ENCODE measurements at places on chromosomes 4 and X.

GRCh38 chr4:184384056-184384809 is 90.1 kb downstream of the IRF2 start:
- peak; percentile 99 for DNase-seq

GRCh38 chr4:73011629-73011985 is 57.9 kb downstream of the COX18 start:
- no peak for DNase-seq

DNA sequence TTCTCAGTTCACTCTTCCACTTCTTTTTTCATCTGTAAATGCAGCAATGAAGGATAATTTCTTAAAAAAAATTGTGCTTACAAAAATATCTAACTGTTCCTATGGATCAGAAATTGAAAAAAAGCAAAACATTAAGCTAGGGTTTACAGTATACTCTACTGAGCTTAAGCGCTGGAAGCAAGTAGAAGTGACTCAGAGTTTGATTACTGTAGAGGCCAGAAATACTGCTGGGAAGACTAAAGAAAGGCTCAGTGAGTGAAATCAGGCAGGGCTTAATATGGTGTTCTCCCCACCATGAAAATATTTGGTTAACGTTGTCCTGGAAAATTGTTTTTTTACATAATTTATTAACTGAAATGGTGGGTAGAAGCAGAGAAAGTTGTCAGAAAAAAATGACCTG is 1061.8 kb upstream of the GRIA3 start:
- no peak for DNase-seq

DNA sequence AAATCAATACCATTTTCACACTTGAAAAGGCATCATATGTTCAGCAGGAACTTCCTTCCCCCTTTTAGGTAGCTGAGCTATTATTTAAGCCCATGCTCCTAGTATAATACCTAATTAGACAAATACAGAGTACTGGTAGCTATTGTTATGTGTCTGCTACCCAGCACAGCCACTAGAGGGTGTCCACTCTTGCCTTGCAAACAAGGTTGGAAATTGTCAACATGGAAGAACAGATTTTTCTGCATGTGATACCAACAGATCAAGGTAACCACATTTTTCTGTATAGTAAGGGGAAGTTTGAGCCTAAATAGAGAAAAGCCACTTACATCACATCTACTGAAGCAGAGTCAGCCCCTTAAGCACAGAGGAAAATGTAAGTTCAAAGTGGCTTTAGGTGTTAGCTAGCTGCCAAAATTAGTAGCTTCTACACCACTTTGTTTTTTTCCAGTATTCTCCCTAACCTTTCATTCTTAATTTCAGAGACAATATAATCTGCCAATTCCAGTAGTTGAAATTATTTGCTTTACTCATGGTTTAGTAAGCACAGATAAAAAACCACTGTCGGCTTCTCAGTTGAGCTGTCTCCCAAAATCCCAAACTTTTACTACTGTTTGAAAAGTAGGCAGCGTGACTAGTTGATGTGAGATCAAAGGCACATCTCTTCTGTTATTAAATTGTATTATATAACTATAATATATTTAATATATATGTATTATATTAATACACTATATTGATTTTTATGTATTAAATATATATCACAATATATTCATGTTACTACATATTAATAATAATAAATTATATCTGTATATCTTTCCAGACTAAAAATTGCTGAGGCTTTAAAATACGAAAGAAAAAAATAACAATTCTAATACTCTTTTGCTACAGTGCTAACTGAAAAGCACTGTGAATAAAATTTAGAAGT is 38.2 kb downstream of the EDNRA start:
- peak; percentile 87 for DNase-seq

- DNase-seq: no peak
These were observed 146.8 kb downstream of the USP46 start for GRCh38 chr4:52512291-52512690.

DNA sequence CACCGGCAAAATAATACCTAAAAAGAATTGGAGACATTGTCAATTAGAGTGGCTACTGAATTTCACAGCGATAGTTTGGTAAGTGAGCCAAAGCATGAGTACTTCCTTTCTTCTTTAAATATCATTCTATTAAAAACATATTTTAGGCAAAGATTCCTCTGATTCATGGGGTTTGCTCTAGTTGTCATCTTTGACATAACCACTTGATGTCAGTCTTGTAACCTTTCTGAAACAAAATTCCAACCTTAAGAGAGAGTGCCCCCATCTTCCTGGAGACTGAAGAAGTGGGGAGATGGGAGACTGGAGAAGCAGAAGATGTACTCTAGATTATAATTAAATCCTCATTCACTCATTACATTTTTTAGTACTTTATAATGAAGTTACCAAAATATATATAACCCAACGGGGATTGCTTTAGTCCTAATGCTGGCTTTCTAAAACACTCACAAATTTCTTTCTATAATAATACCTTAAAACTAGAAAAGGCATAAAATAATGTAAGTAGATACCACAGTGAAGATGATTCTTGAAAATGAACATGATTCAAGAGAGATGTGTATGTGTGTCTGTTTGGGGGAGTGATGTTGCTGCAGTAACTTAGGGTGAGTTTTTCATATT is 96.4 kb downstream of the EMCN start:
- DNase-seq: peak; percentile 55

DNA sequence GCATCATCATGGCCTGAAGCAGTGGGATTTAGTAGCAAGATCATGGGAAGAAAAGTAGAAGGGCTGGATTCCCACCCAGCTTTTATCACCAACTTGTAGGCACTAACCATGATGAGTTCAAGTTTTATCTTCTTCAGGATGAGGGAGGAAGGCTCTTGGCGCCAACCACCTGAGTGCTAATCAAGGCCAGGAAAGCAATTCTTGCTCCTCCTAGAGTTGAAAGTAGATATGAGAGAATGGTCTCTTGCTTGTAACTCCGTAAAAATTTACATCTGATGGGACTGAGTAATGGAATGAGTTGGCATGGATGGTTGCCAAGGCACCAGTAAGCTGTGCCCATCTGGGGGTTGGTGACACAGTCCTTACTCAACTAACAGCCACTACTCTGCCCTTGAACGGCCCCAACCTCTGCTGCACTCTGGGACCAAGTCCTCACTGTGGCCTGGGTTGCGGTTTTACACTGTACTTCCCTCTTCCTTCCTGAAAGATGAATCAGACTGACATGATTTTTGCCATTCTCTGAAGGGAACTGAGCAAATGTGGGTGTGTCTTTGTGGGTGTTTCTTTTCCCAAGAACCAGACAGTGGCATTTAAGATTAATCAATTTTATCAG is 39.4 kb upstream of the NDP start:
- DNase-seq: peak; percentile 55

GRCh38 chr4:23594125-23594524 is 295.7 kb downstream of the PPARGC1A start:
- no peak for DNase-seq

- DNase-seq: peak; percentile 30
These were observed 13.4 kb downstream of the ARHGEF6 start for GRCh38 chrX:136767104-136767941.

DNA sequence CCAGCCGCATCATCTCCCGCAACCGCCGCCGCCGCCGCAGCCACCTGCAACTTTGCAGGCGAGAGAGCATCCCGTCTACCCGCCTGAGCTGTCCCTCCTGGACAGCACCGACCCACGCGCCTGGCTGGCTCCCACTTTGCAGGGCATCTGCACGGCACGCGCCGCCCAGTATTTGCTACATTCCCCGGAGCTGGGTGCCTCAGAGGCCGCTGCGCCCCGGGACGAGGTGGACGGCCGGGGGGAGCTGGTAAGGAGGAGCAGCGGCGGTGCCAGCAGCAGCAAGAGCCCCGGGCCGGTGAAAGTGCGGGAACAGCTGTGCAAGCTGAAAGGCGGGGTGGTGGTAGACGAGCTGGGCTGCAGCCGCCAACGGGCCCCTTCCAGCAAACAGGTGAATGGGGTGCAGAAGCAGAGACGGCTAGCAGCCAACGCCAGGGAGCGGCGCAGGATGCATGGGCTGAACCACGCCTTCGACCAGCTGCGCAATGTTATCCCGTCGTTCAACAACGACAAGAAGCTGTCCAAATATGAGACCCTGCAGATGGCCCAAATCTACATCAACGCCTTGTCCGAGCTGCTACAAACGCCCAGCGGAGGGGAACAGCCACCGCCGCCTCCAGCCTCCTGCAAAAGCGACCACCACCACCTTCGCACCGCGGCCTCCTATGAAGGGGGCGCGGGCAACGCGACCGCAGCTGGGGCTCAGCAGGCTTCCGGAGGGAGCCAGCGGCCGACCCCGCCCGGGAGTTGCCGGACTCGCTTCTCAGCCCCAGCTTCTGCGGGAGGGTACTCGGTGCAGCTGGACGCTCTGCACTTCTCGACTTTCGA is 654 bp downstream of the ATOH1 start:
- DNase-seq: no peak

DNA sequence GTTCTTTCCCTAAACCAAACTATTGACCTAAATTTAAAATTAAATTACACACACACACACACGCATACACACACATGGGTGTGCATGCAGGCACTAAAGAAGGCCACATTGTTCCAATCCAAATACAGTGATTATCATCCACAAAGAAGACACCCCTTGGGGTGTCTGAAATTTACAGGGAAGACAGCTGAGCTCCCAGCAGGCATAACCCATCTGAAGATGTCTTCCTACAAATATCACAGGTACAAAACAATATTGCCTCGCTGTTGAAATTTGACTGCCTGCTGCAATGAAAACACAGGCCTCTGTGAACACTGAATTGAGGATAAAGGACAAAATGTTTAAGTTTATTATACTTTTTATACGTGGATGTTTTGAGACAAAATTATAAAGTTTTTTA is 50.2 kb upstream of the SLC7A11 start:
- DNase-seq: no peak

All from iris pigment epithelial cell (primary cell).